ENCODE measurements at places on chromosomes 2 and 18. TPM values are rescaled to one million over a fixed set of nuclear protein-coding genes. Genes with fewer than 3 reads are reported as not detected.

Gene CHRNA1
- total RNA-seq, result 3.7 TPM

Gene DNAH6
- 0.20 TPM for total RNA-seq

DNA sequence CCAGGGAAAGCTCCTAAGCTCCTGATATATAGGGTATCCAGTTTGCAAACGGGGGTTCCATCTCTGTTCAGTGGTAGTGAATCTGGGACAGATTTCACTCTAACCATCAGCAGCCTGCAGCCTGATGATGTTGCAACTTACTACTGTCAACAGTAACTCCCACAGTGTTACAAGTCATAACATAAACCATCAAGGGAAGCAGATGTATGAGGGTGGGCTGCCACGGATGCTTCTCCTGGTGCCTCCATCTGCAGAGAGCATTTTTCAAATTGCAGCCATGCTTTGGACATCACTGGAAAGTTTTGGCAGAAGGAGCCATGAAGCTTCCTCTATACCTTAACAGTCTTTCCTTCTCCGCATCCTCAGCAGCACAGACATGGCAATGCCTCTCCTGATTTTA, 234.5 kb downstream of the ANKRD36B start:
- H3K27ac ChIP-seq, result no peak overlapping the region
- no peak for DNase-seq
- peaks cover 20% of the 10 kb centered on the region for H3K27me3 ChIP-seq
- no peaks in the 10 kb centered on the region for H3K36me3 ChIP-seq
- H3K4me3 ChIP-seq, result no peak overlapping the region

GRCh38 chr2:143706354-143706753, 577.1 kb downstream of the ARHGAP15 start:
- no peak overlapping the region for H3K27ac ChIP-seq
- H3K4me3 ChIP-seq, result no peak overlapping the region
- no peaks in the 10 kb centered on the region for H3K27me3 ChIP-seq
- H3K4me1 ChIP-seq, result no peaks in the 10 kb centered on the region
- DNase-seq, result no peak

DNA sequence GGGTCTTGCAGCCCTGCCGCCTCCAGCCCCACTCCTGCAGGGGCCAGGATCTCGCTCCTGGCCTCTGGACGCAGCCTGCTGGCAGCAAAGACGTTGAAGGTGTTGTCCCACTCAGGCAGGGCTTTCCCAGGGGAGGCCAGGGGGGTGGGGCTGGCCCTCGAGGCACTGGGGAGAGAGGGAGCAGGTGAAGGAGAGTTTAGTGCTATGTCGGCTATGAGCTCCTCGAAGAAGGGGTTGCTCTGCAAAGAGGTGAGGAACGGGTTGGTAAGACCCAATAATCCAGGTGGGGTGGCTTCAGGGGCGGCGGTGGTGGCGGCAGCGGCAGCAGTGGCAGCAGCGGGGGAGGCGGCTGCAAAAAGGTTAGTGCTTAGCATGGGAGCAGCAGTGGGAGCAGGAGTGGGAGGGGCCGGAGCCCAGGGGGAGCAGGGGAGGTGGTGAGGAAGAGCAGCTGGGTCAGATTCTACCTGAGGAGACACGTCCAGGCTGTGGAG, 9.7 kb upstream of the SFXN5 start:
- H3K27me3 ChIP-seq, result no peaks in the 10 kb centered on the region
- H3K36me3 ChIP-seq, result peaks cover 4% of the 10 kb centered on the region
- DNase-seq, result no peak
- H3K4me3 ChIP-seq, result no peak overlapping the region
- peaks cover 9% of the 10 kb centered on the region for H3K4me1 ChIP-seq

DNA sequence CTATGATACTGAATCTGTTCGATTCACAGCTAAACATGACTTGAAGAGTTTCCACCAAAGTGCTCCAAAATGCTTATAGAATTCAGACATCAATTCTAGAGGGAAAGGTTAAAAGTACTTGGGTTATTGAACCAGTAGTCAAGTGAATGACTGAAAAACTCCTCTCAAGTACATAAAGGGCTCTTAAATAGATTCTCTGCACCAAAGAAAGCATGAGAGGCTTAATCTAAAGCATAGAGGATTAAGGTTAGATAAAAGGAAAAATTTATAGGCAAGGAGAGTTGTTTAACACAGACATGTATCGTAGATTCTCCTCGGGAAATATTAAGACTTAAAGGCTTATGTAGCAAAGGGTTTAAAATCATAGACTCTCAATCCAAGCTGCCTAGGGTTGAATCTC, 701.4 kb downstream of the ERBB4 start:
- no peak overlapping the region for H3K27ac ChIP-seq
- DNase-seq, result no peak
- no peaks in the 10 kb centered on the region for H3K4me1 ChIP-seq

GRCh38 chr18:78242806-78243205, 736.8 kb upstream of the SALL3 start:
- H3K4me3 ChIP-seq, result no peak overlapping the region
- H3K27me3 ChIP-seq, result no peaks in the 10 kb centered on the region
- no peak overlapping the region for H3K27ac ChIP-seq
- H3K36me3 ChIP-seq, result no peaks in the 10 kb centered on the region
- no peak for DNase-seq
